Activated CD4-positive, alpha-beta T cell treated with anti-CD3 and anti-CD28 coated beads, Interleukin-2, amount 50 U/mL, for 24 hours (primary cell): ENCODE measurements at places on chromosomes 4 and X.

DNA sequence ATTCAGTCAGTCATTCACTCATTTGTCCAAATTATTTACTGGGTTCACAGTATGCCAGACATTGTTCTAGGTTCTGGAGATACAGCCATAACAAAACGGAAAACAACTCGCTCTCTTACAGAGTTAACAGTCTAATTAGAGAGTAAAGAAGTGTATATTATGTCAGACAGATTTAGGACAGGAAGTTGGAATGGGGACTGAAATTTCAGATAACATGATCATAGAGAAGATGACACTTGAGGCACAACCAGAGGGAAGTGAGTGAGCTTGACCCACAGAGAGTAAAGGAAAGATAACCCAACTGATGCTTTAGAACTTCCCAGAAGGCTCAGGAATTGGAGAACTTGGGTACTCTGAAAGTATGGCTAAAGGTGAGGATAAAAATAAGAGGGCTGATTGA, 139.4 kb downstream of the ZAR1 start:
- DNase-seq: no peak

- peak; percentile 17 for DNase-seq
Measured at GRCh38 chr4:2535376-2536192, 863 bp upstream of the FAM193A start.

GRCh38 chr4:151676301-151676700, 84.5 kb downstream of the GATB start:
- DNase-seq: no peak

DNA sequence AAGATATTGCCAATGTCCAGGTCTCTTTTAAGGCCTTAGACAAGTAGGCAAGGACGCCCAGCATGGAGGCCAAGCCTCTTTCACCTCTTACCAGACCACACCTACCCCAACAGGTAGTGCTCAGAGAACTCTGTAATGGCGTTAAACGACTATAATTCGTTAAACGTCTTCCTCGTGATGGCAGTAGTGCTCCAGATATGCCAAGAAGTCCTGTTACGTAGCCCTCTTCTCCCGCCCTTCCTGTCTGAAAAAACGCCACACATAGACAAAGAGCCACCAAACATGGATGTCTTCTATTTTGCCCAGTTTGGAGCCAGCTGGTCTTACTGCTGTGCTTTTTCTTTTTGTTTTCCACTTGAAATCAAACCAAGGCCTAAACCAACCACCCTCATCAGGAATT, 190.7 kb downstream of the OR13H1 start:
- no peak for DNase-seq

DNA sequence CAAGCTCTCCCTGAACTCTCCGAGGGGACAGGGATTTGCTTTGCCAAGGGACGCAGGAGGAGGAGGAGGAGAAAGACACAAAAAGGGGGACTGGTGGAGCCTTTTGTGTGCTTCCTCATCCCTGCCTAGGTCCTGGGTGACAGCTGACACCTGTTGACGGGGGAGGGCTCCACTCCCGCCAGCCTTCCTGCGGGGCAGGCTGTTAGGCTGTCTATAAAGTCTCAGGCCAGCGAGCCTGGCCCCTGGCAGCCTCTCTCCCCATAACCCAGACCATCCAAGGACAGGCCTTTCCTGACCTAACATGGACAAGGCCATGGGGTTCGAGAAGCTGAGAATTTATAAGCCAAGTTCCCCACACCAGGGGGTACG, 832 bp upstream of the EVC2 start:
- no peak for DNase-seq

- no peak for DNase-seq
Measured at GRCh38 chr4:152352622-152353116, 183.2 kb downstream of the FBXW7 start.
